ENCODE measurements at places on chromosomes 11 and 22.

DNA sequence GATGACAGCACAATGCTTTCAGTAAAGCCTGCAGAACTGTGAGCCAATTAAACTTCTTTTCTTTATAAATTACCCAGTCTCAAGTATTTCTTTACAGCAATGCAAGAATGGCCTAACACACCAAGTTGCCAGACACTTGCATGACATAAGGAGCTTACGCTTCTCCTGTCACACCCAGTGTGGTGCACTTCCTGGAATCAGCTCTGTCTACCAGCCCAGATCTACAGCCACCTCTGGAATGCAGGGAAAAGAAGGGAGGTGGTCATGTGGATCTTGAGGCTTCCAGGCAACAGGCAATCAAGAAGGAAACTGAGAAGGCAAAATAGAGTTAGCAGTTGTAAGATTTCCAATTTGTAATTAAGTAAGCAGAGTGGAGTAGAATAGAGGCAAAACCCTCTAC is 37.4 kb upstream of the SESN3 start:
- no peak for DNase-seq

GRCh38 chr11:81211050-81211449 is 1522.6 kb downstream of the FAM181B start:
- no peak for DNase-seq

DNA sequence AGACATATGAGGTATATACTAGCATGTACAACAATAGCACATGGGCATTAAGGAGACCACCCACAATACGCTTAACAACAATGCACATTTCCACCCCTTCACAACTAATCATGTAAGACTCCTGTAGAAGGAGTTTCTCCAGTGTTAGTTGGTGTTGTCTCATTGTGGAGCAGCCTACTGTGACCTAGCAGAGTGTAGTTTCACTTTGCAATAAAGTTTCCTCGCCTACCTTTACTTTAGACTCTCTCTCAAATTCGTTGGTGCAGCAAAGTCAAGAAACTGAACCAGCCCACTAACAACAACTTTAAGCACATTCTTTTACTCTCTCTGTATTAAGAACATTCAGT is 863.6 kb downstream of the FAM181B start:
- no peak for DNase-seq

GRCh38 chr11:46183819-46184218 is 62.6 kb upstream of the PHF21A start:
- DNase-seq, result peak; percentile 86

DNA sequence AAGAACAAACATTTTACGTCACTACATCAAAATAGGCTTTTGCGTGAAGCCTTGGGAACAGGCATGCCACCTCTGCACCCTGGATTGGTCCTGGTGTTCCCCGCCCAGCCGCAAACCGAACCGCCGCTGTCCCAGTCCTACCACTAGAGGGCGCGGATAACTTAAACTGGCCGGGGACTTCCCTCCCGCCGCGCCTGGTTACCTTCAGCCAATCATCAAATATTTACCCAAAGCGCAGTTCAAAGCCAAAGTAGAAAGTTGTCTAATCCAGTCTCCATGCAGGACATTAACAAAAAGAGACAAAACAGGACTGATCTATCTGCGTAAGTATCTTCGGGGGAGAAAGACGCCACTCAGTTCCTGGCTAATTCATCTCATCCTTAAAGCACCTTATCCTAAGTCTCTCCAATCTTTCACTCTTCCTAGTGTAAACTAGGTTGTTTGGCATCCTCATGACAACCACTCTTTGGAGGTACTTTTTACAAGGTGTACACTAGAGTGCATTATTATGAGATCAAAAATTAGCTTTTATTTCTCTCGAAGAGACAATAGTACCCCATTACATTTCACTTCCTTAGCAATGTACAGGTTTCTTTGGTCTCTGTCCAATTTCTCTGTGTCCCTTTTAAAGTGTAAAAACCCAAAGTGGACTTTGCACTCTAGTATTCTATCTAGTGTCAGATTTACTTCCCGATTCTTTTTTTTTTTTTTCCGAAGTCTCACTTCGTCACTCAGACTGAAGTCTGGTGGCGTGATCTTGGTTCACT is 3.9 kb upstream of the CRY2 start:
- peak; percentile 95 for DNase-seq

GRCh38 chr11:41872426-41872825 is 413.0 kb upstream of the LRRC4C start:
- DNase-seq, result no peak

- no peak for DNase-seq
These were observed 10.6 kb upstream of the CSNK1E start for GRCh38 chr22:38327805-38328204.

GRCh38 chr11:75596914-75597313 is 34.9 kb downstream of the SERPINH1 start:
- DNase-seq, result no peak

DNA sequence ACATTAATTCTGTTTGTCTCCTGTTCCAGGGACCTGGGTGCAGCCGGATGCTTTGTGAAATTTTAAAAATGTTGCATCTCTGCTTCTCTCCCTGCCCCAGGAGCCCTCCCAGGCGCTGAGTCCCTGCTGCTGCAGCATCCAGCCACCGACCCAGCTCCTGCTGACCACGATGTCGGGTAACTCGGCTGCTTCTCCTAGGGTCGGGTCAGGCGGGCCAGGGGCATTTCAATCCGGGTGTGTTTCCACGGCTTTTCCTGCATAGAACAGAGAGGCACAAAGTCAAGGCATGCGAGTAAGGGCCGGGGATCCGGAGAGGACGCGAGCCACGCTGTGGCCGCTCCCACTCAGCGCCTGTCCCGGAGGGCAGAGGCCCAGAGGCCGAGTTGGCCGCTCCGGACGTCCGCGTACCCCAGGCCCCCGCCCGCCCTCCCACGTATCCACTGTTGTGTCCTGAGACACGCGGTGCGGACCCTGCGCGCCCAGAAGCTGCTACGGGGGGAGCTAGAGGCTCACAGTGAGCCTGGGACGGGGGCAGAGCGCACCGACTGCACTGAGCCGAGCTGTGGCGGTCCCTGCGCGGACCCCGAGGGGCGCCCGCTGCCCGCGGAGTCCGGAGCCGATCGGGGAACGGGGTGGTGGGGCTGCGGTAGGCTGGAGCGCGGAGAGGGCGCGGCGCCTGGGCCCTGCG is at the start of gene POU2AF3:
TSS of gene POU2AF3 (plus strand) at position 134 of the 688 bp plus-strand sequence. CDS start at position 170, 36 bp downstream.
- no peak for DNase-seq

DNA sequence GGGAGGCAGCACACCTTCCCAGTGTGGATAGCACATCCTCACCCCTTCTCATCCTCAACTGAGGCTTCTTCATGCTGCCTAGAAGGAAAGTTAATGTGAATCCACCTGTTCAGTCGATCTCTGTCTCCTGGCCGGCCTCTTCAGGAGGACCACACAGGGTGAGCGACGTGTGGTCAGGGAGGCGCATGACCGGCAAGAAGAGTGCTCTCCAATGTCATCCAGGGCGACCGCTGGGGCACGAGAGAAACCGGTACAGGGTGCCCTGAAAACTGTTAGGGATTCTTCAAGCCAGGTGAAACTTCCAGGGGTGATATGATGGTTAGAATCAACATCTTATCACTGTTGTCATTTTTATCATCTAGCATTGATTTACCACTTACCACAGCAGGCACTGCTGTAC is 43.0 kb downstream of the IGSF9B start:
- DNase-seq, result no peak

DNA sequence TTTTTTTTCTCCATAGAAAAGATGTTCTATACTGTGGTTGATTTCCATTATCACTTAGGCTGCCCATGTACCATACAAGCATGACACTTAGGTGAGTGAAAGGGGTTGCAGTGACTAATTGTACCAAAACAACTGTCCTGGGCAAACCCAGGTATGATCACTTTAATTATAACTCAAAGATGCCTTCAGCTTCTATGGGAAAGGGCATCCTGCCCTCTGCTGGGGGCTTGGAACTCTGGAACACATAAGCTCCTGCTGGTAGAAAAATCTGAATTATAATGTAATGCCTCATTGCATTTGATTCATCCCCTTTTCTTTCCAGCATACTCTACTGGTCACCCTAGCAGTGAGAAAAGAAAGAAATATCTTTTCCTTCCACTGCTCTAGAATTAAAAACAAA is 206.3 kb downstream of the DDX10 start:
- peak; percentile 67 for DNase-seq

GRCh38 chr11:82176945-82177344 is 556.7 kb downstream of the FAM181B start:
- no peak for DNase-seq

DNA sequence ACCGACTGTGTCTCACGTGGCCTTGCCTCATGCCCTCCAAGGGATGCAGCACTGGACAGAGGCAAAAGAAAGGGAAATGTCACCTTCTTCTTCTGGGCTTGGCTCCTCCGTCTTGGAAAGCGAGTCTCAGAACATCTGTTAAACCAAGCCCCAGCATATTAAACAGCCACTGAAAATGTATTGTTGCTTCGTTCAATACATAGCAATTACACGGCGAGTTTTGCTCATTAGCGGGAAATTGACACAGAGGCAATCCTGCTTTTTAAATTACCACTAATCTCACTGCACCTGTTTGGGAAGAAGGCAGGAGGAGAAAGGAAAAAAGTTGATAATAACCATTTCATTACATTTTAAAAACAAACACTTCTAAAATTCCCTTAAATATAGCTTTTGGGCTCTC is 72.1 kb downstream of the SEZ6L start:
- no peak for DNase-seq

GRCh38 chr22:17247832-17248231 is 28.6 kb upstream of the ADA2 start:
- no peak for DNase-seq

DNA sequence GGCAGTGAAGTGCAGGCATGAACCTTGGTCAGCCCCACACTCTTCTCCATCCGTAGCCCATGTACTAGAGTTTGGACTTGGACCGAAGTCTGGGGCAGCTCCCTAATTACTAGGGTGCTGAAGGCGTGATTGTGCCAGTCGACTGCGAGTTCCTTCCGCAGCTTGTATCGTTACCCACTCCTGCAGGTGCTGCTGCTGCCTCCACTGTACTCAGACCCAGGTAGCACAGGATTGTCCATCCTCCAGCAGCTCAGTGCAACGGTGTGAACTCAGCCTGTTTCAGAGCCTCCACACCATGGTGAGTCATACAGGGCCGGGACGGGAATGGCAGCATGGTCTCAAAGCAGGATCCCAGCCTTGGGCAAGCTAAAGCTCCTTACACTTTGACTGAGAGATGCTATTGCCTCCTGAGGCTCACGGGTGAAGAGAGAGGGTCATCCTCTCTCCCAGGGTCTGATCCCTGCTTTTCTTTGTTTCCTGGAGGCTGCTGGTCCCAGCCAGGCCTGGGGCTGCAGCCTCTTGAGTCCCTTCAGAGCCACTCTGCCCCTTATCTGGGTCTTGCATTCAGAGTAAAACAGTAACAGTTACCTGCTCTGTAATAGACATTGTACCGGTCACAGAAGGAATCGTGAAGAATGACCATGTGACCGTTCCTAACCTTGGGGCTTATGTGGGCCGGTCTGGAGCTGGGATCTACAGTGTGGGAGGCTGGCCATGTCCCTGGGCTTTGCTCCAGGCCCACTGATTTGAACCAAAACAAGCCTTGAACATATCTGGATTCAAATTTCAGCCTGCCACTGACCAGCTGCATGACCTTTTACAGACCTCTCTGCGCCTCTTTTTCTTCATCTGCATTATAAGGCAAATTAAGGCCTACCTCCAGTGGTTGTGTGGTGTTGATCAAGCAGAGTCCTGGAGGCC is 1.7 kb downstream of the TKFC start:
- DNase-seq, result peak; percentile 41

DNA sequence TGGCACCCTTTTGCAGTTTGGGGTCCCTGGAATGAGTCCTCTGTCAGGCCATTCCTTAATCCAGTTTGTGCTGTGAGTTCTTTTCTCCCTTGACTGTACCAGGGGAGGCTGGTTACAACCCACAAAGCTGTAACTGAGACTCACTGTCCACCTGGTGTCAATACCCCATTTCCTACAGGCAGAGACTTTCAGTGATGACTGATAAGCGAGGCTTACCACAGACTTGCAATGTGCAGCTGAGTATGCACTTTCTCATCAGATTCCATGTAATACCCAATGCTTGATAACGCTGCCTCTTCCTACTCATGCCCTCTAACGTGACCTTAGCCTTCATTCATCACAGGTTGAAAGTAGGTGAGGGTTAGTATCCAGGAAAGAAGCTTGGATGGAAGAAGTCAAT is 120.1 kb downstream of the INSC start:
- no peak for DNase-seq

- no peak for DNase-seq
These were observed 1151.2 kb upstream of the CCDC90B start for GRCh38 chr11:84437071-84437980.

DNA sequence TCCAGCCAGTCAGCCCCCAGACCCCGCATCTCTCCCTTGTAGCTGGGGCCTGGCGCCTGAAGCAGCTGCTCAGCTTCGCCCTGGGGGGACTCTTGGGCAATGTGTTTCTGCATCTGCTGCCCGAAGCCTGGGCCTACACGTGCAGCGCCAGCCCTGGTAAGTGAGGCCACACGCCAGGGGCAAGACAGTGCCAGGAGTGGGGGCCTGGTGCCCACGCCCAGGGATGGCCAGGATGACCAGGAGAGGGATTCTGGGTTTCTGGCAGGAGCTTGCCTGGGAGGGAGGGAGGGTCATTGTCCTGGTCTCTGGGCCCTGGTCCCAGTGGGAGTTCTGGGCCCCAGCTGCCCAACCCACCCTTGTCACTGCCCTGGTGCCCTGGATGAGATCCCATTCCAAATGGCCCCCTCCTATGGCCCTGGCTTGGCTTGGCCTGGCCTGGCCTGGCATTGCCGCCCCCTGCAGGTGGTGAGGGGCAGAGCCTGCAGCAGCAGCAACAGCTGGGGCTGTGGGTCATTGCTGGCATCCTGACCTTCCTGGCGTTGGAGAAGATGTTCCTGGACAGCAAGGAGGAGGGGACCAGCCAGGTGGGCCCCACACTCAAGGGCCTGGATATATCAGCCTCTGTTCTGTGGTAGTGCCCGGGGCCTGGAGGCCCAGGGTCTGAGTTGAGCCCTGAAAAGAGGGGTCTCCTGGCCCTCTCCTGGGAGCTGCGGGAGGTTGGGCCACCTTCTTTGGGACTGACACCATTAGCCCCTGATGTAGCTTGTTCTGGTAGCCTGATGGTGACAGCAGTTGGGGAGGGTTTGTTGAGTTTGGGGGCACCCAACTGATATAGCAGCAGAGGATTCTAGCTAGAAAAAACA is 3.7 kb downstream of the SLC39A13 start:
- DNase-seq, result no peak

DNA sequence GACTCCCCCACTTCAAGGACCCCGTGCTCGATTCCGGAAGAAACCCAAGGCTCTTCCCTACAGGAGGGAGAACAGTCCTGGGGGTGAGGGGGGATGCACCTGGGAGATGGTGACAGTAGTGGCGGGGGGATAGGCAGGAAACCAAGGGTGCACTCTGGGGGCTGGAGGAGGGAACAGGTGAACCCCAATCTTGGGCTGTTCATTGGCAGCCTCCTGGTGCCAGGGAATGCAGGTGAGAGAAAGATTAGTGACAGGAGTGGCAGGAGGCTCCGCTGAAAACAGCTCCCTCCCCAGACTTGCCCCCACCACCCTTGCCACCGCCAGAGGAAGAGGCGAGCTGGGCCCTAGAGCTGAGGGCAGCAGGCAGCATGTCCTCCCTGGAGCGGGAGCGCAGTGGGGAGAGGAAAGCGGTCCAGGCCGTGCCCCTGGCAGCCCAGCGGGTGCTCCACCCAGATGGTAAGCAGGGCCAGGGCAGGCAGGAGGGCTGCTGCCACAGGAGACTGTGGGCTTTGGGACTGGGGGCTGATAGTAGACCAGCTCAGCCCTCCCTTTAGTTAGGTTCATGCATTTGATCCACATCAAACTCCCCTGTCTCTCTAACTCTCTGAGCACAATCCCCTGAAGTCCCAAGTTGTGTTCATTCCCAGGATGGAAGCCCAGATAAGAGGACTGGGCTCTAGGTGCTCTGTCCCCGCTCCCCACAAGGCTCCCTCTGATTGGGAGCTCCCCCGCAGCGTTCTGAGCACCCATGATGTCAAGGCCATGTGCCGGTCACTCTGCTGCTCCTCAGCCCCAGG is 14.5 kb downstream of the ROBO3 start:
- no peak for DNase-seq

Measured in brain microvascular endothelial cell (primary cell).